Stimulated activated naive B cell treated with anti-CD40 and anti-IgM and Interleukin-4, amounts not matched to agents 10 μg/mL and 1 μg/mL and 100 μg/mL, for 72 hours (primary cell): ENCODE measurements at places on chromosomes 7 and 10.

DNA sequence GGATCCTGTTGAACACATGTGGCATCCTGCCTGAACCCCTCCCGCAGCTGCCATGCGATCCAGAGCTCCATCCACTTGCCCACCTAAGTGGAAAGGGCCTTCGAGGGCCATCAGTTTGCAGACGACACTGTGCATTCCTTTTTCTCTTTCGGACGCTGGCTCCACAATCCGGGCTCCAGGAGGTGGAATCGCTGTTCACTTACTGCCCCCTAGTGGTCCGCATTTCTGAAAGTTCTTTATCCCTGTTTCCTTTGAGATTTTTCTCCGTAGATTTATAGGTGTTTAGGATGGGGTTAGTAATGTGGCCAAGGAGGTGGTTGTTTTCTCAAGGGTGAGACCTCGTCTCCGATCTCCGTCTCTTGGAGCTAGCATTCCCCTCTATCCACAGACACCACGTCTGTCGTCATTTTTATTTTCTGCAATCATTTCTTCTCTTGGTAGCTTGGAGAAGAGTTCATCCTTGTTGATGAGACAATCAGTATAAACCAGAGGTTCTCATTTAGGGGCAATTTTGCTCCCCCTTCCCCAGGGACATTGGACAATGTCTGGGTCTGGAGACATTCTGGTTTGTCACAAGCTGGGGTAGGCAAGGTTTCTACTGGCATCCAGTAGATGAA, 204.6 kb downstream of the ARHGAP21 start:
- no peak for DNase-seq

- no peak for DNase-seq
Measured at GRCh38 chr7:154987571-154987970, 15.4 kb downstream of the PAXIP1 start.

DNA sequence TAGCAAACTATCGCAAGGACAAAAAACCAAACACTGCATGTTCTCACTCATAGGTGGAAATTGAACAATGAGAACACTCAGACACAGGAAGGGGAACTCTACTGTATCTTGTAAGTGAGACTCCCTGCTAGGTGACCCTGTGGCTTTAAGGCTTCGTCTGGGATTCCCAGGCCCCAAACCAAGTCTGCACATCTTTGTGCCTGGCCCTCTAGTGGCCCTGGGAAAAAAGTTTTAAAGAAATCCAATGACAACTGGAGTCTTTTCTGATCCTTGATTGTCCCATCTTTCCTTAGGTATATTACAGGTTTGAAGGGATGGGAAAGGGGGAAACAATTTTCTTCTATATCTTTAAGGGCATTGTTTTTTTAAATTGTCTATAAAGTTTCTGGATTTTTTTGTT, 10.6 kb upstream of the LIPM start:
- DNase-seq: no peak

DNA sequence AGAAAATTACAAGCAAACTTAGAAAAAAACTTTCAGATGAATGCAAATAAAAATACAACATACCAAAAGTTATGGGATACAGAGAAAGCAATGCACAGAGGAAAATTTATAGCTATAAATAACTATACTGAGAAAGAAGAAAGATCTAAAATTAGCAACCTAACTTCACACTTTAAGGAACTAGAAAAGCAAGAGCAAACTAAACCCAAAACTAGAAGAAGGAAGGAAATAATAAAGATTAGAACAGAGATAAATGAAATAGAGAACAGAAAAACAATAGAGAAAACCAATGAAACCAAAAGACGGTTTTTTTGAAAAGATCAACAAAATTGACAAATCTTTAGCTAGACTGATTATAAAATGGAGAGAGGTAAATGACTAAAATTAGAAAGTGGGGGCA, 9.6 kb upstream of the STRA8 start:
- no peak for DNase-seq

- DNase-seq: no peak
Measured at GRCh38 chr10:63633677-63634487, 112.7 kb downstream of the REEP3 start.

GRCh38 chr10:60351191-60351853, 38.4 kb downstream of the ANK3 start:
- DNase-seq: peak; percentile 64

DNA sequence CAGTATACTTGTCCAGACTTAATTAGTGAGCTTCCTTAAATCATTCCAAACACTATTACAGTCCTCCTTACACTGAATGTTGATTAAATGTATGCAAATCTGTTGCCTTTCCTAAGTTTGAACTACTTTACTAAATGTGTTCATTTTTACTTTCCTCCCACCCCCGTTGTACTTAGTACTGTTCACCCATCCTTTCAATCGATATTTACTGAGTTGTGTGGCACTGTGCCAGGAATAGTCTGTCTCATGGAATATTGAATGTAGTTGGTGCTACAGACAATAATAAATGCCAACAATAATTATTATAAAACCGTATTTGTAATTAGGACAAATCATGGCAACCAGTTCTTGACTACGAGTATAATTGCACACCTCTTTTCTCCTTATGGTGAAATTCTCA, 335.7 kb downstream of the GPR37 start:
- no peak for DNase-seq

- DNase-seq: no peak
Measured at GRCh38 chr10:5585517-5586206, 60.9 kb downstream of the CALML3 start.

- no peak for DNase-seq
Measured at GRCh38 chr7:102874966-102875365, 37.8 kb upstream of the LRRC17 start.

DNA sequence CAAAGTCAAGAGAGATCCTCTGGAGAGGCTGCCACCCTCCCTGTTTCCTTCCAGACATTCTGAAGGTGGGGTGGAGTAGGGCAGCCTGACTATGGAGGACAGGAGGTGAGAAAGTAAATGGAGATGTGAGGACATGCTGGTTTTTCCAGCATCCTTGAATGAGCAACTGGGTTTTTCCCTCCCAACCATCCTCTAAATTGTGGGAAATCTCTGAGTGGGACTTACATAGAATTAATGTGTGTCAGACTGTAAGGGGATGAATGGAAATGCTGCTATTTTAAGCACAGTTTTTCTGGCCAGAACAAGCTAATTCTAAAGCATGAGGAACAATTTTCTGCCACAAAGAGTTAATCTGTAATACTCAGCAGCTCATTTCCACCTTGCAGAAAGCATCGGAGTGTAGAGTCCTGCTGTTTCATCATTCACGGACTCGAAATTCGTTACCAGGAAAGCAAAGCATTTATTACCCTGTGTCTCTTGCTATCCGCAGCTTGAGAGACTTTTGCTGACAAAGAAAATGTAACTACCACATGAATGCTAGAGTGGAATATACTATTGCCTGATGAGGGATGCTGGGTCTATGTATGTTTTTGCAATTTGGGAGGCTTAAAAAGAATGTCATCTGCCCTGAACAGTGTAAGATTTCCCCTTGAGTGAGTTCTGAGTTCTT, 213.0 kb downstream of the CELF2 start:
- no peak for DNase-seq
